ENCODE measurements at places on chromosomes 7 and 10. TPM values are rescaled to one million over a fixed set of nuclear protein-coding genes. Genes with fewer than 3 reads are reported as not detected.

Gene MYOF
- 87.8 TPM for total RNA-seq

DNA sequence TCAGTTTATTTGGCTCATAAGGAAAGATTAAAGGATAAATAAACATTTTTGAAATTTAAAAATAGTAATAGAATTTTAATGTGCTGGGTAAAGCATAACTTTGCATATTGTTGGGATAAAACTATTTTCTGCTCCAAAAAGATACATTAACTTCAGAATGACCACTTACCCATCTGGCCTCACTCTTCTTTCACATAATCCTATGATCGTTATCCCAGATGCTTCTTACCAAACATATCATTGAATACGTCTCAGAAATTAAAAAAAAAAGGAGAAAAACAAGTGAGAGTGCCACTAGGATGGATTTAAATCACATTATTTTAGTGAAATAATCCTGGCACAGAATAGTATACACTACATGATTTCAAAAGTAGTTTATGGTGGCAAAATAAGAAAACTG is 677.5 kb upstream of the ZWINT start:
- no peak for DNase-seq

Gene OPN4
- not detected for total RNA-seq

DNA sequence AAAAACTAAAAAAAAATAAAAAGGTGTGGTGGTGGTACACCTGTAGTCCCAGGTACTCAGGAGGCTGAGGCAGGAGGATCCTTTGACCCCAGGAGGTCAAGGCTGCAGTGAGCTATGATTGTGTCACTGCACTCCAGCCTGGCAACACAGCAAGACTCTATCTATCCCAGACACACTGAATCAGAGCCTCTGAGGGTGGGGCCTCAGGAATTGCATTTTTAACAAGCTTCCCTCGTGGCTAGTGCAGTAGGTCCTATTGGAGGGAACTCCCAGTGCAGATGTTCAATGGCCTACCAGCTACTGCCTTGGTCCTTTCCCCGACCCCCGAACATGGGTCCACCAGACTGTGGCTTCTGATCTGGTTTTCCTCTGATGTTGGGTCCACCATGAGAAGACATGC is 14.9 kb downstream of the STRA8 start:
- no peak for DNase-seq

GRCh38 chr7:124723012-124723411 is 42.6 kb downstream of the GPR37 start:
- DNase-seq: no peak
